ENCODE measurements at places on chromosomes 11 and 22.

- no peak for DNase-seq
Observed at GRCh38 chr11:88101881-88102597, 73.2 kb downstream of the RAB38 start.

DNA sequence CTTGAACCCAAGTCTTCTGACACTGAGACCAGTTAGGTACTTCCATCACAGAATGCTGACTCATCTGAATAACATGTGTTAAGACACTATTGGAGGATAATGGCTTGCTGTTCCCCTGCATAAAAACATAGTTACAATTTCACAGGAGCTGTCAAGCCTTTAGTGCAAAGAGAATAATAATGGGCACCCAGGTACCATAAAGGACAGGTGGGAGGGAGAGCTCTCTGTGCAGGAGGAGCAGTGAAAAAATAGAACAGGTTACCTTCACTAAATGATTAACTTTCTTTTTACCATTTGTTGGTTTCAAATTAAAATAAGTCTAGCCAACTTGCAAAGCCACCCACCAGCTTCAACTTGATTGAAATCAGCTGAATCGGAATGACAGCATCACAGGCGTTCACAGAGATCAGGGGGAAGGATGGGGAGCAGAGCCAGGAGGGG lies 173.2 kb downstream of the DSCAML1 start:
- DNase-seq = no peak

GRCh38 chr11:82505379-82505778 lies 228.3 kb downstream of the FAM181B start:
- no peak for DNase-seq

GRCh38 chr11:104394508-104394907 lies 230.6 kb upstream of the PDGFD start:
- no peak for DNase-seq

GRCh38 chr22:45425101-45425500 lies 11.6 kb downstream of the RIBC2 start:
- DNase-seq = no peak

GRCh38 chr22:25780673-25781072 lies 38.7 kb downstream of the MYO18B start:
- no peak for DNase-seq

DNA sequence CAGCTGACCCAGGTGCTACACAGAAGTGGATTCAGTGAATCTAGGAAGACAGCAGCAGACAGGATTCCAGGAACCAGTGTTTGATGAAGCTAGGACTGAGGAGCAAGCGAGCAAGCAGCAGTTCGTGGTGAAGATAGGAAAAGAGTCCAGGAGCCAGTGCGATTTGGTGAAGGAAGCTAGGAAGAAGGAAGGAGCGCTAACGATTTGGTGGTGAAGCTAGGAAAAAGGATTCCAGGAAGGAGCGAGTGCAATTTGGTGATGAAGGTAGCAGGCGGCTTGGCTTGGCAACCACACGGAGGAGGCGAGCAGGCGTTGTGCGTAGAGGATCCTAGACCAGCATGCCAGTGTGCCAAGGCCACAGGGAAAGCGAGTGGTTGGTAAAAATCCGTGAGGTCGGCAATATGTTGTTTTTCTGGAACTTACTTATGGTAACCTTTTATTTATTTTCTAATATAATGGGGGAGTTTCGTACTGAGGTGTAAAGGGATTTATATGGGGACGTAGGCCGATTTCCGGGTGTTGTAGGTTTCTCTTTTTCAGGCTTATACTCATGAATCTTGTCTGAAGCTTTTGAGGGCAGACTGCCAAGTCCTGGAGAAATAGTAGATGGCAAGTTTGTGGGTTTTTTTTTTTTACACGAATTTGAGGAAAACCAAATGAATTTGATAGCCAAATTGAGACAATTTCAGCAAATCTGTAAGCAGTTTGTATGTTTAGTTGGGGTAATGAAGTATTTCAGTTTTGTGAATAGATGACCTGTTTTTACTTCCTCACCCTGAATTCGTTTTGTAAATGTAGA lies 1.7 kb downstream of the MALAT1 start:
- peak; percentile 48 for DNase-seq

DNA sequence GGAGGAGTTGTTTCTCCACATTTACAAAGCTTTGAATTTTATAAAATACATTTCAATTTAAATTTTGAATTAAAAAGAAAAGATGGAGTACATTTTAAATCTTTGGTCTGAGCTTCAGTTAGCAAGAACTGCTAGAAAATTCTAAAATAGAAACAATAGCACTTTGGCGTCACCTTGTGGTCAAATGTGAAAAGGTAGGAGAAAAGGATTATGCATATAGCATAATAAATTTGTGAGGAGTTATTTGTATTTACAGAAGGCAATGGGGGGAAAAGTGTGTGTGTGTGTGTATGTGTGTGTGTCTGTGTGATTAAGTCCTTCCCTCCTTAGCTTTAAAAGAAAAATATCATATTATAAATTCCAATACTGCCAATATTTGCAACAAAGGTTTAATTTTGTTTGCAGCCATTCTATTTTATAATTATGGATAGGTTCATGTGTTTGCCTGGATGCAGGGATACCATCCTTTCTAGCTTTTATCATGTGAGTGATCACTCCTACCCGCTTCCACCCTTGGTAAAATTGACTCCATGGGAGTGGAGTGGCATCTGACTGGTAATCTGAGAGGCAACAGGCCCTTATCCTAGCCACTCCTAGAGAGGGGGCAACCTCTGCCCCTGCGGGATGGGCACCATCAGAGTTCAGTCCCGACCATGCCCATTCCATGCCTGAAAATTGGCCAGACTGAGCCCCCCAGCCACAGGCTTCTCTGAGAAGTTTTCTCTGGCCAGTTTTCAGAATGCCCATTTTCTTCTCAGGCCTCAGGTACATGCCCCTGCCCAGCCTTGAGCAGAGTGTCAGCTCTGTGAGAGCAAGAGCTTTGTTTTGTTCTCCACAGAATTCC lies 13.6 kb upstream of the LGR4 start:
- DNase-seq = no peak

DNA sequence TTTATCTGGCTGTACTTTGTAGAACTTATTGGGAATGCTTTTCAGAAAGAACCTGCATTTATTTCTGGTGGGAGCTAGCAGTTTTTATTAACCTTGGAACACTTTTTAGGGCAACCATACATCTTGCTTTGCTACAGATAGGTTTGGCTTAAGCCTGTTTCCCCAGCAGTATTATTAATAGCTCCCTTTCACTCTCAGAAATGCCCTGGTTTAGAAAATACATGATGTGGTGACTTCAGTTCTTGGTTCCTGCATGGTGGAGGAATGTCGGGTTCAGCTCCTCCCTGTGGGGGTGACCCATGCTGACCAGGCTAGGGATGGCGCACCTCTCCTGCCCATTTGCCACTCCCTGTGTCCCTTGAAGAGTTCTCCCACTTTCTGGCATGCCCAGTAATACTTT lies 28.2 kb downstream of the ZBED4 start:
- no peak for DNase-seq

GRCh38 chr11:102599642-102600261 lies 25.4 kb downstream of the MMP20 start:
- no peak for DNase-seq

DNA sequence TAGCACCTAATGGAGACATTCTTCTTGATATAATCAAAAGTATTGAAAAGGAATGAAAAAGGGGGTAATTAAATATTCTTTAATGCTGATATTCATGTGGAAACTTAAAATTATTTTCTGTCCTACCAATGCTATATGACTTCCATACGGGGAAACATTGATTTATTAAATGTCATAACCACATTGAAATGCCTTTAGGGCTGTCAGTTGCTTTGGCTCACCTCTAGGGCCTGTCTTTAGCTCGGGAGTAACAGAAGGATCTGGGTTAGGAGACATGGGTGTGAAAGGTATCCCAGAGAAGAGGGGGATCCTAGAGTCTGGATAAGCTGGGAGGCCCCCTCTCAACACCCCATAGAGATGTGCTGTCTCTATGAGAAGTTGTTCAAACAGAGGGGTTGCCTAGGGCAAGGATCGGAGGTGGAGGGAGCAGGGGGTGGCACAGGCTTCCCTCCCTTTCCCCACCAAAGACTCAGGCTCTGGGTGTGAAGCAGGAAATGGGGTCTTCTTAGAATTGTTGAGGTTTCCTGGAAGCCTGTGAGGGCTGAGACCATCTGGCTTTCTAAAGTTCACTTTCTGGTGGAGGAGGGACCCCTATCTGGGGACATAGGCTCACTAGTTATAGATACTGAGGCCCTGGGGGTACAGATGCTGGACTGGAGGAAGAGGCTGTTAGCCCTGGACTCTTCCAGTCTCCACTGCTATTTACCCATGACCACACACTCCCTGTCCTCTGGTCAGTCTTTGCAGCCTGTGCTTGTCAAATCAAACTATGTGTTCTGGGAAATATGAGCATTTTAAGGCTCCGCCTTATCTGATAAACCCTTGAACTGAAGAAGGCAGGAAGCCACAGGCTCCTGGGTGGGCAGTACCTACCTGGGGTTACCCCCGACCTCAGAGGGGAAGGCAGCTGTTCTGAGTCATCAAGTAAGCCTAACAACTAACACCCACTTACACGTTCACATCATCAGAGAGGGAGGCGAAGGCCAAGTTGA lies 55.8 kb upstream of the RRAS2 start:
- DNase-seq = no peak

- no peak for DNase-seq
Observed at GRCh38 chr11:34787895-34788294, 128.3 kb downstream of the APIP start.

DNA sequence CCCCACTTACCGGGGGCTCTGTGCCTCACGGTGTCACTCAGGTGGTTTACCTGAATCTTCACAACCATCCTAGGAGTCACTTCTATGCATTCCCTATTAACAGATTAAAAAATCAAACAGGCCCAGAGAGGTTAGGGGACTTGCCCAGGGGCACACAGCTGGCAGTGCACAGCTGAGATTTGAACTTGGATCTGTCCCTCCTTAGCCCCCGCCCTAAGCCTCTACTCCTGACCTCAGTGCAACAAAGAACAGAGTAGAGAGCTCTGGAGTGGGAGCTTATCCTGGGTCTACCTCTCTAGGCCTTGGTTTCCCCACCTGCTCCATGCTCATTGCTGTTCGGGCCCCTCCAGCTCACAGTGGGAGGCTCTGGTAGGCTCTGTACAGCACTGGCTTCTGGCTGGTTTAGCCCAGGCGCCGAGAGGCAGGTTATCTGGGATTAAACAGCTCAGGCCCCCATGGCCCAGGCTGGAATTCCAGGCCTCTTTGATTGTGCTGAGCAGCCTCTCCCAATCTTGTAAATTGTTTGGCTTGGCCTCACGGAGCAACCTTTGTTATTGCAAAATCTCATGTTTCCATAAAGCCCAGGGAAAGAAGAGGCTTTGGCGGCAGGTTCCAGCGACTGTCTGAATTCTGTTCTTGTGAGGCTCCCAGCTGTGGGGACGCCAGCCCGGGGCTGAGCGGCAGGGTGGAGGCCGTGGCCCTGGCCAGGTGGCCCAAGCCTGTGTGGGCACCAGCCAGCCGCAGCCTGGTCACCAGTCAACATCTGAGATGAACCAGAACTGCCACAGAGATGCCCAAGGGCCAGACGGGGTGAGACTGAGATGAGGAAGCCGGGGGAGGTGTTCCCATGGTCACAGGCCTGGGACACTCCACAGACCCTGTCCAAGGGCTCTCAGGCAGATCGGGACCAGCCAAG lies 28.9 kb upstream of the SHISAL1 start:
- no peak for DNase-seq

DNA sequence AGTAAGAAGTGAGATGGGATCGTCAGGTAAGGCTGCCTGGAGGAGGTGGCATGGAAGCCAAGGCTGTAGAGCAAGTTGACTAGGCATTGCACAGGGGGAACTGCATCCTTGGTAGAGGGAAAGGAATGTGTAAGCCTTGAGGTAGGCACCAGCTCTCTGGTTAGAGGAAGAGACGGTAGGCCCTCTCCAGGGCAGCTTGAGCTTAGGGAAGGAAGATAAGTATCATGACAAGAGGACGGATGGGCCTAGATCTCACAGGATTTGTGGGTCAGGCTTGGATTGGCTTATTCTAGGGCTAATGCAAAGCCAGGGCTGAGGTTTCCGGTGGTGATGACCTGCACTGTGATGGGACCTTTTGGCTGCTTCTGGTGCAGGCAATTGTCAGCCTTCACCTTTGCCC lies 1035.8 kb downstream of the TBC1D22A start:
- DNase-seq = no peak

DNA sequence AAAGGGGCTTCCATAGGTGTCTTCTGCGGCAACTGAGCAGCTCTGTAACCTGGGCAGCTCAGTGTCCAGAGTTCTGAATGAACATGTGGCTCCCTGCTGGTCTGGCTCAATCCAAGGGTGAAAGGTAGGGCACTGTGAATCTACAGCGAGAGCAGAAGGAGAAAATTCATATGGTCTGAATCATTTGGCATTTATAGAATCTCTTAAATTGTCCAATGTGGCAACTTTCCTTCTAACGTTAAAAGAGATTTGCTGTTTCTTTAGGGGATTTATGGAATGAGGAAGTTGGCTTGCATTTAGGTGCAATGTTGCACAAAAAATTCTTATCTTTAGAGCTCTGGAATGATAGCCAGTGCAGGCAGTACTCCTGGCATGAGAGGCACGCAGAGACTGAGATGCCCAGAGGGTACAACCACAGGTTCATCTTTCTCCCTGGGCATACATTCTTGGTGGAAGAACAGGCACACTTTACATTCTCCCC lies 17.0 kb downstream of the ATXN10 start:
- no peak for DNase-seq

GRCh38 chr11:58923300-58923788 lies 15.9 kb upstream of the GLYATL1 start:
- DNase-seq = no peak

DNA sequence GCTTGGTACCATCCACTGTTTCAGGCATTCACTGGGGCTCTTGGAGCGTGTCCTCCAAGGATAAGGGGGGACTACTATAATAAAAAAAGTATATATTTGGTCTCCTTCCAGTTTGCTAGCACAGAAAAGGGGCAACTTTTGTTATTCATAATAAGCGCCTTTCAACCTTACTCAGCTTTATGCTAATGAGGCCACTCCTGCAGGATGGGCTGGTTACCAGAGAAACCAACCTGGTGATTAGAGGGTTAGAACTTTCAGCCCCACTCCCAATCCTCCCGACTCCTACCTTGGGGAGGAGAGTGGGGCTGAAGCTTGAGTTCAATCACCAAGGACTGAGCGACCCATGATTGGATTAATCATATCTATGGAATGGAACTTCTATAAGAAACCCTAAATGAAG lies 31.8 kb downstream of the PPFIBP2 start:
- no peak for DNase-seq

GRCh38 chr11:101944923-101945322 lies 28.6 kb upstream of the ANGPTL5 start:
- no peak for DNase-seq

GRCh38 chr11:78234006-78234405 lies 45.3 kb downstream of the USP35 start:
- no peak for DNase-seq

DNA sequence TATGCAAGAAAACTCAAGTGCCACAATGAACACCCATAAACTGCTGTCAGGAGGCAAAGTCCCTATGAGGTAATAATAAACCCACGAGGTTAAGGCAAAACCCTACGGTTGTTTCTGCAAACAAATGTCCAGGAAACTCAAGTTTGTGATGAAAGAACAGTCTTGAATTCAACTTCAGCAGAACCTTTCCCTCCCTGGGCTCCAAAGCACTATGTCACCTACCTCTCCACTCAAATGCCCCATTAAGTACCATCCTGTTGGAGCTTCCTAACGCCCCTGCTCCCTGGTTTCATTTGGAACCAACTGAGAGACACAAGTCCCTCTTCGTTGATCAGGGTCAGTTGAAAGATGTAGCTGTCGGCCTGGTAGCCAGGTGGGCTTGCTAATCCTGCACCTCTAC lies 2.6 kb upstream of the C11orf91 start:
- no peak for DNase-seq
